ENCODE measurements at places on chromosomes 6 and 20. TPM values are rescaled to one million over a fixed set of nuclear protein-coding genes. Genes with fewer than 3 reads are reported as not detected.

Gene FBXO9
- total RNA-seq, result 77.2 TPM

Gene TP53RK
- 15.6 TPM for total RNA-seq

Gene RAB32
- total RNA-seq, result 0.39 TPM

Gene MTFR2
- 34.3 TPM for total RNA-seq

Gene TSPO2
- not detected for total RNA-seq

Gene CLDN20
- not detected for total RNA-seq

Gene LBP
- total RNA-seq, result not detected

Gene FKBP1C
- 2.5 TPM for total RNA-seq

Gene GCNT2
- total RNA-seq, result 1.8 TPM

Gene MEI4
- total RNA-seq, result not detected

Gene KIF25
- 0.34 TPM for total RNA-seq

Gene CASS4
- total RNA-seq, result 6.9 TPM

Gene BMP6
- total RNA-seq, result 0.65 TPM

Gene GRM1
- total RNA-seq, result not detected

All from activated T-cell treated with anti-CD3 and anti-CD28 coated beads, Interleukin-2, amount 50 U/mL, for 72 hours (primary cell).